SHP77 (cell line): ENCODE measurements at places on chromosomes 16 and 17.
A peak's percentile ranks its signal among the peaks of the same experiment; 100 is the strongest.

- no peak for DNase-seq
Measured at GRCh38 chr16:56279132-56279531, 87.8 kb downstream of the GNAO1 start.

- no peak for DNase-seq
Measured at GRCh38 chr16:58537124-58537906, 22.0 kb downstream of the SETD6 start.

DNA sequence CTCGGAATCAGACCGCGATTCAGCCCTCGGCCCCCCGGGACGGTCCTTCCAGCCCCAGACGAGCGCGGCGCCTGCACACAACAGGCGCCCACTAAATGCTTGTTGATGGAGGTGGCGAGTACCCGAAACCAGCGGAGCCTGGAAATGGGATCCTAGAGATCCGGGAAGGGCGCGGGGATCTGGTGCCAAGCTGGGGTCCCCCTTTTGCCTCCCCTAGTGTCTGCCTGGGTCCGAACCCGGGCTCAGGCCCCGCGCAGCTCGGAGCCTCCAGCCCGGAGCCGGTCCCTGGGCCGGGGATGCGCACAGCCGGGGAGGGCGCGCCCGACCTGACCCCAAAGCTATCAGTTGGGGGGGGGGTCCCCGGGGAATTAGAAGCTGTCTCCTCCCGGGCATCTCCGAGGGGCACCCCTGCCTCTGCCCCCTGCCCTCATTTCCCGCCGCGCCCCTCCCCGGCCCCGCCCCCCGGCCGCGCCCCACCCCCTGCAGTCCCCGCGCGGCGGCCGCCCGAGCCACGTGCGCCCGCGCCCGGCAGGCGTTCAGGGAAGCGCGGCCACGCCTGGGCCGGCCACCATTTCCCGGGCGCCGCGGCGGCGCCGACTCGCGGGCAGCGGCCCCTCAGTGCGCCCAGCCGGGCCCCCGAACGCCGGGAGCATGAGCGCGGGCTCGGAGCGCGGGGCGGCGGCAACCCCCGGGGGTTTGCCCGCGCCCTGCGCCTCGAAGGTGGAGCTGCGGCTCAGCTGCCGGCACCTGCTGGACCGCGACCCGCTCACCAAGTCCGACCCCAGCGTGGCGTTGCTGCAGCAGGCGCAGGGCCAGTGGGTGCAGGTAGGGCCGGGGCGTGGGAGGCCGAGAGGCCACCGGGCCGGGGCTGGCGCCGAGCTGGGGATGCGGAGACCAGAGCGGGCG, at the start of gene CPNE7:
Gene CPNE7 (plus strand): TSS at position 512 of the 906 bp plus-strand sequence. CDS start 140 bp downstream, at position 652.
- DNase-seq = no peak

DNA sequence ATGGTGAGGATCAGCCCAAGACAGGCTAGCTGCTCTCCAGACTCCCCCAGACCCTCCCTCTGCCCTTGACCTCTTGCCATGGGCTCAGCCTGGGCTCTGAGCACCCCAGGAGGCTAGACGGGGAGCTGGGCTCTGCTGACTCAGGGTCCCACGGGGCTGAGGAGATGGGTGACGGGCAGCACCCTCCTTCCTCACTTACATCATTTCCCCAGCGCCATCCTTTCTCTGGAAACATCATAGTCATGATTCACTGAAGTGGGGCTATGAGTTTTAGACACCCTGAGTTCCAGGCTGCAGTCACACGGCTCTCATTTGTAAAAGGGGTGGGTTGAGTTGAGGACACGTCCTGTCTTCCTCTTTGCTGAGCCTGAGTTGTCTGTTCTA, 3.0 kb upstream of the ITGAX start:
- no peak for DNase-seq

GRCh38 chr16:65178151-65178550, 56.3 kb upstream of the CDH11 start:
- DNase-seq = no peak

- no peak for DNase-seq
Measured at GRCh38 chr16:23248261-23249194, 53.6 kb upstream of the SCNN1B start.

- no peak for DNase-seq
Measured at GRCh38 chr16:7278636-7279035, 54.0 kb upstream of the RBFOX1 start.

- no peak for DNase-seq
Measured at GRCh38 chr17:79746889-79747507, 16.3 kb downstream of the ENPP7 start.

- DNase-seq = no peak
Measured at GRCh38 chr16:57251352-57251751, 6.3 kb downstream of the ARL2BP start.

DNA sequence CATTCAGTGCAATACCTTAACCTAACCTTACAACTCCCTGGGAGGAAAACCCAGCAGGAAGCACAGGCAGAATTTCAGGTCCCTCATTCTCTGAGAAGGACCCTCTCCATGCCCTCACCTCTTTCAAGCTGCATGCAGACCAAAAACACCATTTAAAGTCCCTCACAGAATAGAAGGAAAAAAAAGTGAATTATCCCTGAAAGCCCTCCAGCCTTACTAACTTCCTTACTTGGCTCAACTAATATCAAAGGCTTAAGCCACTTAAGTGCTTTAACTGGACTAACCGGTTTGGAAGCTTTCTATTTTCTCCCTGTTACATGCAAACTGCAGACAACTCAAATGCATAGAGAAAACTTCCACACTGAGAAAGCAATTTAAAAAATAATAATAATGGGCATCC, 60.5 kb downstream of the ADAMTS18 start:
- DNase-seq = no peak

DNA sequence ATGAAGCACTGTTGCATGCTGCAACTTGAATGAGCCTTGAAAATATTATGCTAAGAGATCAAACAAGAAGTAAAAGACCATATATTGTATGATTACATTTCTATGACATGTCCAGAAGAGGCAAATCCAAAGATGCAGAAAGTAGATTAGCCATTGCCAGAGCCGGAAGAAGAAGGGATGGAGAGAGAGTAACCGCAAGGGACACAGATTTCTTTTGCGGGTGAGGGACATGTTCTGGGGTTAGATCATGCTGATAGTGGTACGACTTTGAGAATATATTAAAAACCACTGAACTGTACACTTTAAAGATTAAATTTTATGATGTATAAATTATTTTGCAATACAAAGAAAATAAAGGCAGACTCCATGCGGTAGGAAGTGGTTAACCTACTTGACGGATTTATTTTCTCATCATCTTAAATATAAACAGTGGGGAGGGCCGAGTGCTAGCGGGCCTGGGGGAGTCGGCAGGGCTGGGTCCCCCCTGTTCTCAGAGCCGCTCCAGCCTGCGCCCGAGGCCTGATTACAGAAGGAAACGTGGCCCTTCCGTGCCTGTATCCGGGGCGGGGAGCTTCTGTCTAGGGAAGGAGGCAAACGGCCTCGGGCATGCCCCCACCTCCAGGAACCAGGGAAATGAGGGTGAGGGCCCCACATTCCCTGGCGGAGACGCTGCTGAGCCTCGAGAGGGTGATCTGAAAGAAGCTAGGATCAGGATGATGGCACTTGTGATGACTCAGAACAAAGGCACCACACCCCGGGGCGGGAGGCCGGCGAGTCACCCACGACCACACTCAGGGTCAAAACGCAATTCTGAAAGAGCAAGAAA, 48.0 kb downstream of the SHCBP1 start:
- no peak for DNase-seq

GRCh38 chr17:8141741-8142140, 10.5 kb downstream of the PER1 start:
- no peak for DNase-seq

DNA sequence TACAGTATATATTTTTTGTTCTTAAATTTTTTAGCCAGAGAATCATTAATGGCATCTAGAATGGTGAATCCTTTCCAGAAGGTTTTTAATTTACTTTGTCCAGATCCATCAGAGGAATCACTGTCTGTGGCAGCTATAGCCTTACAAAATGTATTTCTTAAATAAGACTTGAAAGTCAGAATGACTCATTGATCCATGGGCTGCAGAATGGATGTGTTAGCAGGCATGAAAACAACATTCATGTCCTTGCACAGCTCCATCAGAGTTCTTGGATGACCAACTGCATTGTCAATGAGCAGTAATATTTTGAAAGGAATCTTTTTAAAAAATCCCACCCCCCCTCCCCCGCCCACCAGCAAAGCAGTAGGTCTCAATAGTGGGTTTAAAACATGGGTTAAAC, 51.4 kb downstream of the CACNG1 start:
- DNase-seq = no peak

GRCh38 chr17:82212331-82213250, at the start of gene CCDC57:
CCDC57 (minus strand) TSS chr17:82212842; CDS start chr17:82201944, 10,898 bp downstream.
- DNase-seq = peak; percentile 78

- no peak for DNase-seq
Measured at GRCh38 chr16:6317934-6318333, 1014.7 kb upstream of the RBFOX1 start.

- no peak for DNase-seq
Measured at GRCh38 chr17:69188064-69188463, 40.6 kb downstream of the ABCA10 start.

DNA sequence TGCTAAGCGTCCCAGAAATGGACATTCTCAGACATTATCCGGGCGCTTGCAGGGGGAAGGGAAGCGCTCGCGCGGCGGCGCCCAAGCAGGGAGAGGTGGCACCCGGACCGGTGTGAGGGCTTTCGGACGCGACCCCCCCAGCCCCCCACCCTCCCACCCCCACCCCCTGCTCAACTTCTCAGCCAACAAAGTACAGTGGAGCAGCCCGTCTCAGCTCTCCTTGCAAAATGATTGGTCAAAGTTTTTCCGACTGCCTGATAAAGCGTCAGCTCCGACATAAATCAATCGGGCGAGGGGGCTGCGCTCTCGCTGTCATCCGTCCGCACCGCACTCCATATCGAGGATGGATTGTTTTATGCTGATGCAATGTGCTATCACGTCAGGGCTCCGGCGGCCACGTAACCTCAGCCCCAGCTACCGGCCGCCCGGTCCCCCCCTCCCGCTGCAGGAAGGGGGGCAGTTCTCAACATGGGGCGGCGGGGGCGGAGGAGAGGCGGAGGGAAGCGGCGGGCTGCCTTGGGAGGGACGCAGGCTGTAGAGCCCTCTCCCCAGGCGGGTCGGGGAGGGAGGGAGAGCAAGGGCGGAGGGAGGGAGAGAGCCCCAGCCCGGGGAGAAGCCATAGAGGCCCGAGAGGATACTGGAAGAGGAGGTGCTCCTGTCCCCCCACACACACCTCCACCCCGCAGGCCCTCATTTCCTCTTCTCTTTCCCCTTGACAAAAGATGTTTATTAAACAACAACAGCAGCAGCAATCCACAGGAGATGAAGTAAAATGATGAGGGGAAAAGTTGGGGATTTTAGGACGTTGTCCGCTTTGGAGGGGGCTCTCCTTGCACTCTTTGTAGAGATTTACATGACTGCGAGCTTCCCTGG, at the start of gene HOXB9:
Gene HOXB9 (minus strand): TSS at position 114 of the 873 bp plus-strand sequence. CDS start 89 bp downstream, at position 25.
- peak; percentile 85 for DNase-seq

DNA sequence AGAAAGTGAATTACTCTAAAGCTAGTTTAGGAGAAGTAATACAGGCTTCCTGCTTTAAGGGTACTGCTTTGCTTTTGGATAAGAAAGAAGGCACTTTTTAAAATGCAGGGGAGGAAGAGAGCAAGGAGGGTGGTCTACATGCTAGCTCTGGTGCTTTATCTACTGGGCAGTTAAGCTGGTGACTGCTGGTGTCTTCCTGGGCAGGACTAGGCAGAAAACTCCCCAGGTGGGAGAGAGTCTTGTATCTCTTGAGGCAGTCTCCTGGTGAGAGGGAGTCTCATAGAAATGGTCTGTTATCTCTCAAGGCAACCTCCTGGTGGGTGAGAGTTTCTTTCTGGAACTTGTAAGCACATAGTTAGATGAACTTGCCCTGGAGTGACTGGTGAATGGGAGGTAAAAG, 953.9 kb upstream of the GOT2 start:
- no peak for DNase-seq

- peak; percentile 3 for DNase-seq
Measured at GRCh38 chr16:86519649-86520316, 9.5 kb downstream of the FOXF1 start.

DNA sequence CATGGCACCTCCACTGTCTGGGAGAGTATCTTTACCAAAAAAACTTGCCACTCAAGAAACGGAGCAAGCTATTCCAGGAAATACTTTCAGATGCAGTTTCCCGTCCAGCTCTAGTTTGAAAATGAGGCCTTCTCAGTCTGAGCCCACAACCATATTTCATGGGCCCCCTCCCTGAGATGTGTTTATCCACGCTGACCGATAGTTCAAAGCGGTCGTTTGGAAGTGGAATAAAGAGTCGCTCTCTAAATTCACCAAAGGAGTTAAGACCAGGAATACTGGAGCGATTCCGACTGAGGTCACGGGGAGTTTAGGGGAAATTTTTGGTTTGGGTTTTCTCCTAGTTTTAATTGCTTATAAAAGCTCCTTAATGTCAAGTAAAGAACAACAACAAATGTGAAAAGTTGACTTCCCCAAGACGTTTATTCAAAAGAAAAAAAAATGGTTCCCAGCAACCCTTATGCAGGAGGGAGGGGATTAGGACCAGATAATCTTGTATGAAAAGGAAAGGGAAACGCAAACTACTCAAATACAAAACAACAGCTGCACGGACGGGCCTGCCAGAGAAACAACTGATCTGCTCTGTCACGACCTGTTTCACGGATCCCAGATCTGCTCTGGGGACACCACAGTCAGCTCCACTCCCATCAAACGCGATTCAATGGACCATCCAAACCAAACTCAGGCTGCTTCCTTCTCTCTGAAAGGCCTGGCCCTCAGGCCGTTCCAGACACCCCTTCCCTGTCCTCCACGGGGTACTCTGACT, 77.1 kb downstream of the MRM3 start:
- DNase-seq = no peak
